ENCODE measurements at places on chromosomes 6 and 20.

GRCh38 chr6:169961772-169962561 is 210.5 kb downstream of the ERMARD start:
- no peak for DNase-seq

GRCh38 chr20:54622333-54623295 is 147.2 kb downstream of the DOK5 start:
- no peak for DNase-seq

GRCh38 chr6:51387907-51388306 is 569.2 kb downstream of the TFAP2B start:
- no peak for DNase-seq

- DNase-seq = no peak
Observed at GRCh38 chr6:16909658-16910360, 148.5 kb upstream of the ATXN1 start.

- DNase-seq = no peak
Observed at GRCh38 chr6:15073883-15074465, 171.9 kb upstream of the JARID2 start.

- no peak for DNase-seq
Observed at GRCh38 chr6:160069050-160069454, 52.6 kb upstream of the SLC22A1 start.

DNA sequence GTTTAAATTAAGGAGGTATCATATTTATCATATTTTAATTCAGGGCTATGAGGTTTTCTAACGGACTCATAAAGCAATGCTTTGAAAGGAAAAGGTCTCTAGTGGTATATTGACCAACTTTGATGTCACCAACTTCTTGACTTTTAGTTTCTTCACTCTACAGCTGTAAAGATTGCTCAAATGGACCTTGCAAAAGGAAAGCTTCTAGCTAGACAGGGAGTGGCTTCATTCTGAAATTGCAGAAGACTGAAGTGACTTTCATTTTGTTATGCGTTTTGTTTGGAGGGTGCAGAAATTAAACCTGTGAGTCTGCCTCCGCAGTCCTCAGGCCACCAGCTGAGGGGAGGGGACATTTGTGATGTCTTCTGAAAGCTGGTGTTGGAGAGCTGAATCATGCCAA is 95.7 kb downstream of the SLC24A3 start:
- no peak for DNase-seq

DNA sequence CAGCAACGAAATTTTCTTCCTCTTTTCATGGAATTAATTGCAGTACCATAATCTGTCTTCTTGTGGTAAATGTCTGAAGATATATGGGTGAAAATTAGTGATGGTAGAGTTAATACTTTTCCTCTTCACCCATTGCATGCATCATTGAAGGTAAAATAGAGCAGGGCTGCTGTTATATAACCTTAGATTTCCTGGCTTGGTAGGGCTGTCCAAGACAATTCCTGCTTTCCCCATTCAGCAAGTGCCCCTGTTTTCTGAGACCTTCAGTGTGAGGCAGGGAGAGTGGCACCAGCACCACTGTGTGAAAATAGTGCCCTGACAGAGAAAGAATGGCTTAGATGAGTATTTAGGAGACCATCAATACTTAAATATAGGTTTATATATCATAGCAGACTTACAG is 202.0 kb downstream of the ZFAND3 start:
- no peak for DNase-seq

GRCh38 chr20:58043236-58044140 is 185.0 kb downstream of the ANKRD60 start:
- DNase-seq = no peak

GRCh38 chr6:15329197-15329671 is 83.4 kb downstream of the JARID2 start:
- DNase-seq = no peak

DNA sequence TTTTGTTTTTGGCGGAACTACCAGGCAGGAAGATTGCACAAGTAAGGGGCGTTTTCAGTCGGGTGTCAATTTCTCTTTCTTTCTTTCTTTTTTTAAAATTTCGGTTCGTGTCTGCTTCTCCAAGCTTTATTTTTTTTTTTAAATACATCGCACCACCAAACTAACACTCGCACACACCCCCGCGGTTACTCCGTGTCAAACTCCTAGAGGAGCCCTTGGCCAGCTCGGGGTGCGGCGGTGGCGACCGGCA is 338 bp downstream of the UTRN start:
- DNase-seq = no peak

DNA sequence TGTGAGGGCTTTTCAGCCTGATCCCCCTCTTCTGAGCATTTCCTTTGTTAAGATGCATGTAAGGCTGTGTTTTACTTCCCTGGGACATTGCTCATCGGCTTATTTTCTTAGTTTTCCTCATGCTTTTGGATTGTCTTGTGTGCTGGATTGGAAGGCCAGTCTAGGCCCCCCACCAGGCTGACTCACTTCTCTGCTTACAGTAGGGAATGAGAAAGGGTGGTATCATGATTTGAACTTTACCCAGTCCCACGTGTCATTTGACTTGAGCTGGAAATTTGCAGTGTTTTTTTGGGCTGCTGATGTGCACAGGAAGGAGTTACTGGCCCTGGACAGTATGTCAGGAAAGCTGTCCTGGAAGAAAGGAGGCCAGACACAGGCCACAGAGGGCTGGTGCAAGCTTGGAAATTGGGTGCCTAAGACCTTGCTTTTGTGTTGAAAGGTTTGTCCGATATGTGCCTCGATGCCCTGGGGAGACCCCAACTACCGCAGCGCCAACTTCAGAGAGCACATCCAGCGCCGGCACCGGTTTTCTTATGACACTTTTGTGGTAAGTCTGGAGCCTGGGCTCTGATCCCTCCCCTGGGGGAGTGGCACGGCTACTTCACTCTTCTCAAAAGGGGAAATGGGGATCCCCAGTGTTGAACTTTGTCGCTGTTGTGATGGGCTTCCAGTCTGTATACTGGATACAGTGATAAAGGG is 12.8 kb downstream of the RNF114 start:
- no peak for DNase-seq

GRCh38 chr20:5181492-5181891 is 54.7 kb downstream of the CDS2 start:
- no peak for DNase-seq

- no peak for DNase-seq
Observed at GRCh38 chr6:113777601-113778000, 79.5 kb upstream of the MARCKS start.

- no peak for DNase-seq
Observed at GRCh38 chr6:142174703-142175102, 27.6 kb downstream of the VTA1 start.

- DNase-seq = no peak
Observed at GRCh38 chr20:47016068-47016664, 121.5 kb downstream of the EYA2 start.

- no peak for DNase-seq
Observed at GRCh38 chr6:97947841-97948240, 664.8 kb upstream of the MMS22L start.

DNA sequence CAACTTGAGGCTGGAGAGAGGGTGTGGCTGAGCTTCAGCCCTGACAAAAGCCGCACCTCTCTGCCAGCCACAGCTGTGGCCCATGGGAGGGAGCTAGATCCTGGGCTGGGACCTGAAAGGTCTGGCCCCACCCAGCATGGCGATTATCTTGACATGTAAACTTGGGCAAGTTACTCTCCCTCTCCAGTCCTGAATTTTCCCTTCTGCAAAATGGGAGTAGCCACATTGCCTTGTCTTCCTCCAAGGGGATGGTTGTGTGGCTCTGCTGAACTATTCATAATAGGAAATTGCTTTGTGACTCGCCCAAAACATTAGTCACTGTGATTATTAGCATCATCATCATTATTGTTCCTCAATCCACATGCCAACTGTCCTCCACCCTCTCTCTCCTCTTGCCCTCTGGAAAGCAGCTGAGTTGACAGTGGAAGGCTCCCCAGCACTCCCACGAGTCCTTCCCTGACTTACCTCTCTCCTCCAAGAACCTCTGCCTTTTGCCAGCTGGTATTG is 23.0 kb upstream of the RBPJL start:
- DNase-seq = no peak

GRCh38 chr20:44390280-44390679 is 34.8 kb downstream of the HNF4A start:
- DNase-seq = no peak

DNA sequence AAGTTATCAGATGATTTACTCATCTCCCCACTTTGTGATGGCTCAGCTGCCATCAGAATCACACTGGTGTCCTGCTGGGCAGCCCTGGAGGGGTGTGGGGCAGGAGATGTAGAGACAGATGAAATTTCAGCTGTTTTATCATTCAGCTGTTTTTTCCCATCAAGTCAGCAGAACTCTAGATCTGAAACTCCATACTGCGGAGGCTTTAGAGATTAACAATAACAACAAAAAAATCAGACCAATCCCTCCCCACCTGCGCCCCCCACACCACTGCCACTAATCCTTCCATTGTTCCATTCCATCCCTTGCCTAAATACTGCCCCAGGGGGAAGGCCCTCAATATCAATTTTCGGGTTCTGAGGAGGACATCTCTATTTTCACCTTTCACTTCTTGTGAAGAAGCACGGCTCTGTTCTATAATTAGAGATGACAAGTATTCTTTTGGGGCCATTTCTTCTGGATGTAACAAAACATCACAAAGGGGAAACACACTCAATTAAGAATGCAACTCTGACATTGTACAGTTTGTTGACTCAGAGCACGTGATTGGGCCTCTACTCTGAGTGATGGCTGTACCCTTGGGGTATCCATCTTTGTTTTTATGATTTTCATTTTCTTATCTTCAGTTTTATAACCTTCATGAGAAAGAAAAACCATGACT is 396.3 kb downstream of the ZFAND3 start:
- no peak for DNase-seq

DNA sequence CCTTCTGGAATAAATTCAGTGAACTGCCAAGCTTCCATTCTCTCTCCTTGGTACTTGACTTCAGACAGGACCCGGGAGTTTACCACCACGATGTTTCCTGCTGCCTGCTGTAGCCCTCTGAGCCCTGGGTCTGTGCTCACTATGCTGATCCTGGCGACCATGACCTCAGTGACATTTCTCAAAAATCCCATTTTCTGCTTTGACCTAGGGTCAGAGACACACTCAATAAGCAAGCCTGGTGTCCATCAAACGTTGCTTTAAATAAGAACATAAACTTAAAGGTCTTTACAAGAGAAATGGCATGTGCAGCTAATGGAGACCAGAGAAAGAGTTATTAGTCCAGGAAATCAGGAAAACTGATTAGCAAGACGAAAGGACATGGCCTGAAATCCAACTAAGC is 509.7 kb upstream of the SULF2 start:
- DNase-seq = no peak

DNA sequence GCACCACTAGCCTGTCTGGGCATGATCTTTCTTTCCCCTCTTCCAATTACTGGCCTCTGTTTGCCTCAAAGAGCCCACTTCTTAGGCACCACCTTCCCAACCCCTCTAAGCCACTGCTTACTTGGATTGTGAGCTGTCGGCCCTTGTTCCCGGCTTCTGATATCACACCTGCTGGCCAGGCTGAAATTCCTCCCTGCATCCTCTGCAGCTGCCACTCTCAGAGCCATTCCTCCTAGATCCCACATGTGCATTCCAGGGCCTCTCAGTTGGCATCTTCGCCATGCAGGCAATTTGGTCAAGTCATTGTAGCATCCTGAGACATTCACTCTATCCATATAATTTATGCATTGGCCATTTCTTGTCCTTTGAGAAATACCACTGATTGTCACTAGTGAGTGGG is 135.9 kb downstream of the OLIG3 start:
- DNase-seq = no peak

DNA sequence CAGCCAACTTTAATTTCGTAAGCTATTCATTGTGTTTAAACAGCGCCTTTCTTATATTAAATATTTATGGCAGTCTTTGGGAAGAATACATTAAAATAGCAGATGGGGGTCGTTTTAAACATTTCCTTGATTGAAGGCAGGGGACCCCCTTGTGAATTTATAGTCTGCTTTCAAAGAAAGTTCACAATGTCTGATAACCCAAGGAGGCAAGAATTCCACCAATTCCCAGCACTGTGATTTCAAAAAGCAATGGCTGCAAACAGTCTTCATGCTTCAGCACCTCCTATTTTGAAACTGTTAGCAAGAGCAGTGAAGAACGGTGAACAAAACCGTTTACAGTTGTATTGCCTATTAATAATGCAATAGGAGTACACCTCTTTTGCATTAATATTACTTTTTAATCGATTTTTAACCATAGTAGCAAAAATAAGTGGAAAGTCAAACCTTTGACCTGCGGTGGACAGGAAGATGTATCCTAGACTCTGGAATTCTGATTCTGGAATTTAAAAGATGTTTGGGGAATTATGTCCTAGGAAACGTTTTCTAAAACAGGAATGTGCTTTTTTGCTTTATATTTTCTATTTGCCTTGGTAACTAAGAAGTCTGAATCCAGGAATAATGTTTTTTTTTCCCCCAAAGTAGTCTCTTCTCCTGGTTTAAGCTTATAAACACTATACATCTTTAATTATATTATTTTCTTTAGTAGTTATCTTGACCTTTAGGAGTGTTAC is 393.0 kb downstream of the CDKAL1 start:
- no peak for DNase-seq

DNA sequence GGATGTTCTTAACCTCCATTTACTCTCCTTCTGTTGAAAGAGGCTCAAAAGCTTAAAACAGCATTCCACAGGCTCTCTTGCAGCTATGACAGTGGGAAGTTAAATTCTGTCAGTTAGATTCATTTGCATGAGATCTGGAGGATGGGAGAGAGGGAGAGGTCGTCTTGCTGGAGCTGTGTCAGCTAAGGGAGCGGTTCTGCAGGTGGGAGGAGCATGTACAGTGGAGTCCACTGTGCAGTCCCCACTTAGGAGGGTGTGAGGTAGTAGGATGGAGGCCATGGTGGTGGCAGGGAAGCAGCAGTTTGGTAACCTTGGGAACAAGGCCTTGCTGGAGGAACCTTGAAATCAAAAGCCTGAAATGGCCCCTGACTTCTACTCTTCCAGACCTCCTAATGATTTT is 12.0 kb upstream of the B4GALT5 start:
- DNase-seq = no peak

GRCh38 chr6:112691289-112691688 is 344.2 kb downstream of the RFPL4B start:
- no peak for DNase-seq

GRCh38 chr20:10288954-10289646 is 70.5 kb downstream of the SNAP25 start:
- no peak for DNase-seq

DNA sequence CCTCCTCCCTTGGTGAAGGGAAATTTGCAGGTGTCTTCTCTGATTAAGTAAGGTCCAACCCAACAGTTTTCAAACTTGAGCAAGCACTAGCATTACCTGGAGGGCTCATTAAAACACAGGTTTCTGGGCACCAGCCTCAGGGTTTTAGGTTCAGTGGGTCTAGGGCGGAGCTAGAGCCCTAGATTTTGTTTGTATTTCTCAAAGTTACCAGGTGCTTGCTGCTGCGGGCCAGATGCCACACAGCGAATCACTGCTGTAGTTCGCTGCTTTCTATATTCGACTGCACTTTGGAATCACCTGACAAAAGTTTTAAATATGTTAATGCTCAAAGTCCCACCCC is 869 bp downstream of the COL21A1 start:
- no peak for DNase-seq

Data from esophagus squamous epithelium (tissue), 5 donors.